ENCODE measurements at places on chromosomes 7 and 10.

- DNase-seq: no peak
Measured at GRCh38 chr10:91875779-91876178, 33.5 kb downstream of the FGFBP3 start.

GRCh38 chr7:132548489-132549078, 27.7 kb downstream of the PLXNA4 start:
- DNase-seq: no peak

DNA sequence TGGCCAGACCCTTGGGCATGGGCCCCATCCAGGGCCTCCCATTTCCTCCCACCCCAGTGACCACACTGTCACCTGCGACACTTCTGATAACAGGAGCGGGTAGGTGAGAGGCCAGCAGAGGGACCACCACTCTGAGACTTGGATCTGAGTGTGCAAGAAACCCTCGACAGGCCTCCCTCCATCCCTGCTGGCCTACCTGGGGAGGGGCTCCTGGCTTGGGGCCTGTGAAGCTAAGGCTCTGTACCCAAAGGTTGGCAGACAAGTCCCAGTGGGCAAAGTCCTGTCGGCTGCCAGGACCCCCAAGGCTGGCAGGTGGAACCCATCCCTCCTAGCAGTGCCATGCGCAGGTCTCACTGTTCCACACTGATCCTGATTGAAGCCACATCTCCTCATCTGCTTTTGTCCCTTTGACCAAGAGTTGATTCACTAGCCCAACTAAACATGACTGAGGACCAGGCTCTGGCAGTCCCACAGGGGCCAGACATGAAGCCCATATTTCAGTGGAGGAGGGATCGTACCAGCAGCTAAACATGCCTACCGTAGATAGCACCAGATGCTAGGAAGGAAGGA, 1.2 kb upstream of the PGAM2 start:
- DNase-seq: no peak

DNA sequence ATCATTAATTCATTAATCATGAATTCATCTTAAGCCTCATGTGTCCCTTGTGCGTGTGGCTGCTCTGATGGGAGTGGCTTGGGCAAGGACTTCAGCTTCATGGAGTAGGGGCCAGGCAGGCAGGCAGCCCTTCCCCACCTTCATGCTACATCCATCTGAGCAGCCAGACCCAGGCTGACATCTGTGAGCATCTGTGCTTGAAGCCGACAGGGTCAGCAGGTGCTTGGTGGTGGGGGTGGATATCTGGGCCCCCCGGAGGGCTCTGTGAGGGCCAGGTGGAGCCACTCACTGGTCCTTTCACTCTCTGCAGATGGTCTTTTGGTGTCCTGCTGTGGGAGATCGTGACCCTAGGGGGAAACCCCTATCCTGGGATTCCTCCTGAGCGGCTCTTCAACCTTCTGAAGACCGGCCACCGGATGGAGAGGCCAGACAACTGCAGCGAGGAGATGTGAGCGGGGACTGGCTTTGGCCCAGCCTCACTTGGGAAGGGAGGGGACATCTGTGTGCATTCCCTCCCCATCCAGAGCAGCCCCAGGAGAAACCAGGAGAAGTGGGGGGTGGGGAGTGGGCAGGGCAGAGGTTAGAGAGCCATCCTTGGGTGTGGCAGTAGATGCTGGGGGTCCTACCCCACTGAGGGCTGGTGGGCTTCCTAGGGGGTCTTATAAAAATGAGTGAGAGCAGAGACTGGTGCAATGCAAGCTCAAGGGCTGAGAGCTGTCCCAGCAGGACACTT, 14.7 kb upstream of the CSGALNACT2 start:
- DNase-seq: no peak

GRCh38 chr7:34759477-34760125, 101.6 kb downstream of the NPSR1 start:
- DNase-seq: no peak

Measured in stimulated activated CD8-positive, alpha-beta memory T cell treated with anti-CD3 and anti-CD28 coated beads, Interleukin-2, amount 100 ng/mL, for 1 hour (primary cell).